Right atrium auricular region (tissue), 2 donors: ENCODE measurements at places on chromosomes 5 and 9. TPM values are rescaled to one million over a fixed set of nuclear protein-coding genes. Genes with fewer than 3 reads are reported as not detected.

The RCL1 gene
- 7.2 TPM for total RNA-seq

The ABO gene
- 2.5 TPM for total RNA-seq

The SNCAIP gene
- total RNA-seq, result 8.1 TPM

The CNTLN gene
- total RNA-seq, result 3.2 TPM

The HTR1A gene
- total RNA-seq, result not detected

The PCDHGB1 gene
- 3.3 TPM for total RNA-seq

The PNPLA7 gene
- total RNA-seq, result 4.4 TPM

DNA sequence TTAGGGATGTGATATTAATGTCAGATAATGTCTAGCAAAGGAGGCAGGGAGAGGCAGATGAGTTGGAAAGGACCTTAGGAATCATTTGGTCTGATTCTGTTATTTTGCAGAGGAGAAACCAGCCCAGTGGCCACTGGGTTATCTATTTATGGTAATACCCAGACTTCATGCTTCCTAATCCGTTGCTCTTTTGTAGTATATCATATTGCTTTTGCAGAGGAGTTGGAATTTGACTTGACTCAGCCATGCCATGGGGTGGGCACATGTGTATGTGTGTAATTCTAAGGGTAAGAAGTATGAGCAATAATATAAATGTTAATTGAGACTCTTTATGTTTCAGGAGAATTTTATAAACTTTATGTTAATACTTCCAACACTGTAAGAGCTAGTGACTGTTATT, 7.3 kb downstream of the GPR21 start:
- no peak for DNase-seq

GRCh38 chr5:121967187-121967586, 5.4 kb downstream of the SRFBP1 start:
- no peak for DNase-seq

GRCh38 chr5:27220752-27221151, 182.4 kb upstream of the CDH9 start:
- no peak for DNase-seq

DNA sequence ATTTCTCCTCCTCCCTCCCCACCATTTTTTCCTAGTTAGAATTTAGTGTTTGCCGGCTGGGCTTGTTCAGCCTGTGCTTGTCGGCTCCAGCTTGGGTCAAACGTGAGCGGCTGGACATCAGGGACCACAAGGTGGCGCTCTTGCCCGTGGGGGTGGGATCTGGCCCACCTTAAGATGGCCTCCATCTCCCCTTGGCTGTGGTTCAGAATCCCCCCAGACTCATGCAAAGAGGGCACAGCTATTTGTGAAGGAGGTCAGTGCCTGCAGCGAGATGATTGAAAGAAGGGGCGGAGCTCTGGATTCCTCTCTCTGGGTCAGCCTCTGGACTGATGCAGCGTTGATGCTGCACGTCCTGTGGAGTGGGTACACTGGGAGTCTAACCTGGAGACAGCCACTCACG, 283.3 kb upstream of the TUT7 start:
- no peak for DNase-seq

DNA sequence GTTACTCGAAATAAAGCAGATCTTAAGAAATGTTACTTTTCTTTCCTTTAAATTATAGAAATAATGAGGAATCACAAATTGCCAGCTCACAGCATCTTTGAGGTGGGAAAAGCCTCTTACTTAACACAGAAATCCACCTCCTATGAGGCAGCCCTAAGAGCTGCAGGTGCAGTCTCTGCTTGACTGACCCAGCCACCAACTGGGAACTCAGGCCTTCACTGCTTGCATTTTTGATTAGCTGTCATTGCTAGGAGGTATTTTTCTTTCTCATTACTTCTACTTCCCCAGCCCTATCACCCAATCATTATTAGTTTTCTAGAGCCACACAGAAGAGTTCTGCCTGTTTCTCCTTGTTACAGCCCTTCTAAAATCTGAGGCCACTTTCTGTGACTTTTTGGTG, 416.5 kb upstream of the KLF4 start:
- DNase-seq, result no peak

- DNase-seq, result no peak
Measured at GRCh38 chr5:6084376-6084775, 294.0 kb downstream of the MED10 start.

GRCh38 chr5:123538670-123539459, 26.9 kb downstream of the CSNK1G3 start:
- no peak for DNase-seq

DNA sequence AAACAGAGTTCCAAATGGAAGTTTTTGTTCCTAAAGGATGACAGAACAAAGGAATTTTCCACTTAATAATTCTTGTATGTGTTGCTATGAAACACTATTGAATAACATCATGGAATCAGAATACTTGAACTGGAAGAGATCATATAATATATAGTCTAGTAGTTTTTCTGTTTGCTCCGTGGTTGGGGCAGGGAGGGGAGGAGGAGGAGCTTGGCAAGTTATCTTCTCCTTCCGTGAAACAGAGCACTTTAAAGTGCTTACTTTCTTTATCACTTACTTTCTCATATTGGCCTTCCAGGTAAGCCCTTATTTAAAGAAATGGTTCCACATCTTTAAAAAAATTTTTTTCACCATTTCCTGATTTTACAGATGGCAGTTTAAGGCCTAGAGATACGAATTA, 165.9 kb upstream of the TLX3 start:
- DNase-seq, result no peak

- DNase-seq, result no peak
Measured at GRCh38 chr9:133129001-133129795, 8.2 kb upstream of the RALGDS start.

GRCh38 chr9:34992376-34992951, 2.9 kb downstream of the DNAJB5 start:
- DNase-seq, result peak; percentile 84

DNA sequence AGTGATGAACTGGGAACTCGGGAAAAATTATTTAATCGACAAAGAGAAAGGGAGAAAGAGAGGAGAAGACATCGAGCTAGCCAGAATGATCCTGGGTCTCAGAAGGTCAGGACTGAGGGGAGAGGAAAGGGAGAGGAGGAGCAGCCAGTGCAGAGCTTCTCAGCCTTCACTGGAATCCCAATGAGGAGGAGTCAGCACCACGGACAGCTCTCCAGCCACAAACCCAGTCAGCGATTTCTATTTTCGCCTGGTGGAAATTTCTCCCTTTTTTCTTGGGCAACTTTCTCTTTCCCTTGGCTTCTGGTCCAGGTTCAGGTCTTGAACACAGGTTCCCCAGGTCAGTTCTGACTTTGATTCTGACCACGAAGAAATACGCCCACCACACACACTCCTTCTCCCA, 1.6 kb upstream of the BRINP1 start:
- DNase-seq, result no peak

DNA sequence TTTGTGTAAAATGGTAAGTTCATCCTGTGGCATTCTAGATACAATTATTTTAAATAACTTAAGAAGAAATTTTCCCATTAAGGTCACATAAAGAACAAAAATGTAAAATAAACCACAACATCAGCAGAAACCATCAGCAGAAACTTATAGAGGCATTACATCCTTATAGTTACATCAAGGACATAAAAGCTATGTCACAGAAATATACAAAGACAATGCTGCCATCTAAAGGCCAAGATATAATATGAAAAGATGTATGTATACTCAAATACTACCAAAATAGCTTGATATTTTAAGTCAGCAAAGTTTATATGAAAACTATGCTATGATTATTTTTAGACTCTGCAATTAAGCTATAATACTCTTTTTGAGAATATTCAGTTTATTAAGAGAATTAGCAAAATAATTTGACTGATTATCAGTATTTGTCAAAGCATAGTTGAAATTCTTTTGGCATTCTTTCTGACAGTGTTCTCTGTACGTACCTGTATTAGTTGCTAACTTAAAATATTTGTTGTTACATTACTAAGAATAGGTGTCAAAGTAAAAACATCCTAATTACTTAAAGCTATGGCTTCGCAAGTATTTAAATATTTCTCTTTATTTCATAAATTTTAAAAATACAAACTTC, 36.2 kb downstream of the FBXL17 start:
- no peak for DNase-seq

GRCh38 chr9:91172329-91172728, 189.4 kb downstream of the AUH start:
- DNase-seq, result no peak
